Stimulated activated CD4-positive, alpha-beta T cell treated with anti-CD3 and anti-CD28 coated beads, Interleukin-4, amount 100 ng/mL, for 4 hours (primary cell): ENCODE measurements at places on chromosomes 5 and 9.

GRCh38 chr9:69871118-69871834 lies 50.7 kb downstream of the CFAP95 start:
- DNase-seq: no peak

DNA sequence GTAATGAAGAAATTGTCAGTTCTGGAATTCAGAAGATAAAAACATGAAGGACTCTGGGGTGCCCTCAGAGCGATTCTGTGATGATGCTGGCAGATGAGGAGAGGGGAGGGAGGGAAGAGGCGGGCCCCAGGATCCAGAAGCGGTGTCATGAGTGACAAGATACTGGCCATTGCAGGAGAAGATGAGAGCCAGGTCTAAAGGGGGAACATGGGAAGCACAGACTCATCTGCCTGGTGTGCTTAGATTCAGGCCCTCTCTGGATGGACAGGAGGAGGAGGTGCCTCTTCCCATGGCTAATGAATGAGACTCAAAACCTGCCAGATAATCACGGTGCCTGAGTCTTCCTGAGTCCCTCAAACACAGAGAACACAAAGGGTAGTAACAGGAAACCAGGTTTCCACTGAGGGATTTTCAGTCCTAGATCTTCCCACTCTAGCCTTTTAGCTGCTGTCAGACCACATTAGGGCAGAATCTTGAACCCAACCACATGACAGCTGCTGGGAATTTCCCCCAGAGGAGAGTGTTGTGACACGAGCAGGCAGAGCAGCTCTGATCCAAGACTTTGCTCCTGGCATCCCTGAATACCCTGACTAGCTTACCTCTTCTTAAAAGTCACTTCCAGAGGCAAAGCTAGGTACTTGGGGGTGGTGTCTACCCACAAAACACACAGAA lies 28.2 kb upstream of the HSPA9 start:
- no peak for DNase-seq

GRCh38 chr9:75418518-75418917 lies 330.2 kb downstream of the OSTF1 start:
- DNase-seq: no peak

DNA sequence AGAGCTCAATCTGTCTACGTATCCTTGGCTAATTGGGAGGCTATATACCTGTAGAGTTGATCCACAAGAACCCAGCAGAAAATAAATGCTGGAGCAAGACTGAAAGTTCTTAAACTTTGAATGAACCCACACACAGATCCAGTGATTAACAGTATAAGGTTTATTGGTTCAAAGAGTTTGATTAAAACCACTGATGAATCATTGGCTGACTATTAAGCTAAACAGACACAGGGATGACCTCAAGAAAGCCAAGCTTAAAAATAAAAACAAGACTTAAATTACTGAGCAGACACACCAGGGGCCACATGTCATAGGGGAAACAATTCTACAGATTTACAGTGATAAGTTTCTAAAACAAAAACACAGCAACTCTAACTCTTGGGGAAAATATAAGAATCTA lies 163.6 kb downstream of the SPATA31D1 start:
- DNase-seq: no peak

DNA sequence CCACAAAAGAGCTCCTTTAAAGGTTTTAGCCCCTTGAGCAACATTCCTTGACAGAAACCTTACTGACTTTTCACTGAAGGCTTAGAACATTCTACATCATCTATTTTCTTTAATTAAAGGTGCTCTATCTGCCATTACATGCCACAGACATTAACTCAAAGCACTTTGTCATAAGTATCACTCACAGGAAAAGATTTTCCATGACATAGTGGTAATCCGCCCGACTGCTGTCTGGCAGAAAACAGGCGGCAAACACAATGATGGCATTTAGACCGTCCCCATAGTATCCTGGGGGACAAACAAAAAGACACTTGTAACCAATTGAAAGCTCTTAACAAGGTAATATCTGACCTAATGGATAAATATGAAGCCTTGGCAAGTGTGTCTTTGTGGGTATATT lies 126.2 kb upstream of the PCA3 start:
- DNase-seq: no peak

- DNase-seq: no peak
Measured at GRCh38 chr9:136232969-136233368, 12.6 kb downstream of the QSOX2 start.

GRCh38 chr5:13987843-13988464 lies 43.5 kb upstream of the DNAH5 start:
- no peak for DNase-seq

- DNase-seq: no peak
Measured at GRCh38 chr9:125551781-125552180, 155.2 kb downstream of the MAPKAP1 start.

DNA sequence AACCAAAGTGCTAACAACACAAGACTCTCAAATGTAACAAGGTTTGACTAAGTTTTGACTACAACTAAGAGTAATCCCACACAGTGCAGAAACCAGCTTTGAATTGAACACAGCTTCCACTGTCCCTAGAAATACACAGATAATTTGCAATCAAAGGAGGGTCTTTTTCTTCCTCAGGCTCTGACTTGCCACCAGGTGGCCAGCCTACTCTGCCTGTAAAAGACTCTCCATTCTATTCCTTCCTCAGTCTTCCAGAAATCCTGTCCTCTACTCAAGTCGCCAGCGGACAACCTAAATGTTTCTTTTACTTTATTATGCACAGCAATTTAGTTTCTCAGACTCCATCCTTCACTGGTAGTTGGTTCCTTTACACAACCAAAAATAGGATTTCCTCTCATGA lies 32.2 kb upstream of the MCTP1 start:
- DNase-seq: no peak

GRCh38 chr9:136430588-136431234 lies 8.9 kb downstream of the INPP5E start:
- DNase-seq: no peak

- DNase-seq: no peak
Measured at GRCh38 chr5:90962481-90962880, 403.9 kb downstream of the ADGRV1 start.

- DNase-seq: no peak
Measured at GRCh38 chr5:169626779-169627178, 10.3 kb upstream of the DOCK2 start.

DNA sequence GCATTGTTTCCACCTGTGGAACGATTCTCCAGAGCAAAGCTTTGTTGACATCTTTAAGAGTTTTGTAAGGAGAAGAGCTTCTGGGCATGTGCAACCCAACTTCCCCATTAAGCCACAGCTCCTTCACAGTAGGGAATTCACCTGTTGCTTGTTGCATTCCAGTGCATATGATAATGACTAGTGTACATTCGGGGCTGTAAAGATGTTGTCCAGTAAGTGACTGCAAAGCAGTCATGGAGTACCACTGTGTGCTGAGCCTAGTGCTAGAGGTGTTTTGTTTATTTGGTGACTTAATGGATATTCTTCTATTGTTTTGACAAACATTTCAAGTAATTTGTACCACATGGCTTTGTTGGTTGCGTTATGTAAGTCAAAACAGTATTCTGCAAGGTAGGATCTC lies 12.8 kb downstream of the UGCG start:
- DNase-seq: no peak

- DNase-seq: no peak
Measured at GRCh38 chr9:125878164-125878631, 131.0 kb downstream of the PBX3 start.

GRCh38 chr5:54659700-54660131 lies 142.2 kb downstream of the SNX18 start:
- no peak for DNase-seq

DNA sequence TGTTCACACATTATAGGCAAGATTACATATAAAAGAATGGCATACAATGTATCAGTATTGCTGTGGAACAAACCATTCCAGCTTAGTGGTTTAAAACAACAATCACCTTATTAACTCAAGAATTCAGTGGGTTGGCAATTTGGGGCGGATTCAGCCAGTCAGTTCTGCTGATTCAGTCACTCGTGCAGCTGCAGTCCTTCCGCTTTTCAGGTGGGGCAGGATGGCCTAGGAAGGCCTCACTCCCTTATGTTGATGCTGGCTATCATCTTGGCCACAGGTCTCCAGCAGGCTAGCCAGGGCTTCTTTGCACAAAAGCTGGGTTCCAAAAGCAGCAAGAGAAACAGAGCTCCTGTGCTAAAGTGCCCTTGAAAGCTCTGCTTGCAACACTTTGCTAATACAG lies 150.6 kb downstream of the MCTP1 start:
- DNase-seq: no peak

DNA sequence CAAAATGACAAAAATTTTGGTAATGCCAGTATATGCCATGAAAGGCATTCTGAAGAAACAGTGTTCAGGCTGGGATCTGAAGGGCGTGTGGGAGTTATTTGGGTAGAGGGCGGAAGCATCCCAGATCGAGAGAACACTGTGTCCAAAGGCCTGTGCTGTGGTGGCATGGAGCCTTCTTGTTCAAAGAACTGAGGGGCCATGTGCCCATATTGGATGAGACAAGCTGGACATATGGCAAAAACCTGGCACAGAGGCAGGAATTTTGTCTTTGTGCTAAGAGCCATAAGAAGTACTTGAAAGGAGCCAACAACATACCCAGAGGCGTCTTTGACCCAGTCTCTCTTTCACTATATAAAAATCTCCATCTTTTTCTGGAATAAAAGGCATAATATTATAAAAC lies 128.0 kb downstream of the SYK start:
- no peak for DNase-seq

DNA sequence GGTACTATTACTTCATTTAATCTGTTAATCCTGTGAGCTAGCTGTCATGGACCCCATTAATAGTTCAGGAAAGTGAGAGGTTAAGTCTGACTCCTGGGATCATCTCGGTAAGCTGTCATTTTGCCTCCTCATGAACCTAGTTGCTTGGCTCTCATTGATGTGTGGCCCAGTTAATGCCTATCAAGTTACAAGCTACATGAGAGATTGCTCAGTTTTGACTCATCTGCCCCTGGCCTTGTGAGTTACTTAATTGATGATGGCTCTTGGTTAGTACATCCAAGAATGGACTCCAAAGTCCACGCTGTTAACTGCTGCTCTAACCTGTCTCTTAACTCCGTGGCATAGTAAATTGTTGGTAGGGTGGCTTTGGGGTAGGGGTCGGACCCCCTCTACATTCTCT lies 23.9 kb downstream of the LARP1 start:
- no peak for DNase-seq

DNA sequence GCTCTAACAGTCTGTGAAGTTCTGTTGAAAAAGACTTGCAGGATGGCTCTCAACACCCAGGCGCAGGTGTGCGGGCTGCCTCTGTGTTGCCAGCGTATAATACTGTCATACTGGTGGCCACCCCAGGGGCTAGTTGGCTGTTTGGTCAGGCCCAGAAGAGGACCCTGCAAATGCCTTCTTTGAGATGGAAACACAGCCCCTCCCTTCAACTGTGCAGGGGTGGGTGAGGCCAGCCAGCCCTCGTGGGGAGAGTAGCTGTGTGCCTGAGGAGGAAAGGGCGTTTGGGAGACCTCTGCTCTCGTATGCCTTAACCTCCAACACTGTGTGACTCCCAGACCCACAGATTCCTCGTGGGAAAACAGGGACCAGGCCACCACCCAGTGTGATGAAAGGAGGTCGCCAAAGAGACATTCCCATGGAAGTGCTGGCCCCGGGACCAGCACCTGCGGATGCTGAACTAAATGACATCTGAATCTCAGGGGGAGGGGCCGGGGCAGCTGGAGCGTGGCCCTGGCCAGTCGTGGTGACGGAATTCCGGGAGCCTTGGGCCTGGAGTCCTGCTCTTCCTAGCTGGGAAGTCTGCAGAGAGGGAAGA lies 11.3 kb upstream of the SCGB3A1 start:
- DNase-seq: no peak

DNA sequence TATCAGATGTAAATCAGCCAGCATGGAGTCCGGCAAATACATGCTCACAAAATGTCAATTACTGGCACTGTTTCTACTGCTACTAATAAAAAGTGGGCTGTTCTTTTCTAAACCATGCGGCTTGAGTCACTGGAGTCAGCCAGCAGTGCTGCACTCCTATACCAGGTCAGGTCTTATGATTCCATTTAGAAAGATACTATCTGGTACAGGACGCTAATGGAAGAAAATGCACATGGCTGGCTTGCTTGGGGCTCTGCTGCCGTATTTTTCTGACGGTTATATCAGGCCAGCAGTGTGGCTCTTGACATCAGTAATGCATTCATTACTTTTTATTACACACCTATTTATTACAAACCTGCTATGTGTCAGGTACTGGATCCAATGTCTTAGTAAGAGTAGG lies 74.3 kb downstream of the NDFIP1 start:
- DNase-seq: no peak

- no peak for DNase-seq
Measured at GRCh38 chr9:79610791-79611614, 39.2 kb downstream of the TLE4 start.

DNA sequence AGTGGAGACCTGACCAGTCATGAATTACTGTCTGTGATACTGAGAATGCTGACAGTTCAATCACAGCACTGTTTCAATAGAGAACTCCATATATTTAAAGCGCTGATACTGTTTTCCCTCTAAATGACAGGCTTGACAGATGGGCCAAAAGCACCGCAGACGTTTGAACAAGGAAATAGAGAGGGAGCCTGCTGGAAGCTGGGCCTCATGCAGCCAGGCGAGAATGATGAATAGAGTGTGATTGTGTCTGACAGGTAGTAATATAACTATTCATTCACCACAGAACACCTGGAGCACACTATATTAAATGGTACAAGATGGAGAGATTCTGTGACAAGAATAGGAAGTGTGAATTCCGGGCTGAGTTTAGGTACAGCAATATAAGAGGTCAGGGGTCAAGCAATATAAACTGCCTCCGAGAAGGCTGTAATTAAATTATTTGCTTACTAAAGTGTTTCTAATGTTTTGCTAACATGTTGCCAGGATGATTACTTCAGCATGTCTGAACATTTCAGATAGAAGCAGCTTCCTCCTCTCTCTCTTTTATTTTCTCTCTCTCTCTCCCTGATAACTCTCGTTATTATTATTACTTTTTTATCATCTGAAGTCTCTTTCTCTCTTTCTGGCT lies 297.7 kb downstream of the CSNK1G3 start:
- DNase-seq: no peak

DNA sequence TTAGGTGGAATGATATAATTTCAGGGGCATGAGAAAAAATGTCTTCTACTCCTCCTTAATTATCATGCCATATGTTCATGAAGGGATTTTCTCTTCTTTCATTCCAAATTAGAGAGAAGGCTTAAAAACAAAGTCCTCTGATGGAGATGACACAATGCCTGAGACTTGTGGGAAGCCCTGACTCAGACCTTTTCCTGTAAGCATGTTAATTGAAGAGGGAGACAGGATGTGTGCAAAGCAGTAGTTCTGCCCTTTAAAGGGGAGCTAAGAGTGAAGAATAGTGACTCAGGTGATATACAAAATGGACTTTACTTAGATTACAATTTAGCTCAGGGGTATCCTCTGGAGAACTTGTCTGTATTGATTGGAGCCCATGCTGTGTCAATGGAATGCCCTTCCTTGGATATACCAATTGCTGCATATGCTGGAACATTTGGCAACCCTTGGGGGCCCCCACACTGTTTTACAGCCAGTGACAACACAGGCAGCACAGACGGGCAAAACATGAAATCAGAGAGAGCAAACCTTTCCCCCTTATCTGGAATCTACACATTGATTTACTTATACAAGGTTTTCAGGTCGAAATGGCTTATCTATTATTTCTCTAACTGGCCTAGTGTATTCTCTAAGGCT lies 81.3 kb downstream of the IZUMO3 start:
- no peak for DNase-seq
